Activated CD4-positive, alpha-beta T cell treated with anti-CD3 and anti-CD28 coated beads, Interleukin-2, amount 10 ng/mL, durations not matched to agents 7 days and 5 days (primary cell): ENCODE measurements at places on chromosomes 1 and 21. TPM values are rescaled to one million over a fixed set of nuclear protein-coding genes. Genes with fewer than 3 reads are reported as not detected.

The LMX1A gene
- not detected for total RNA-seq

The CFAP298 gene
- 40.2 TPM for total RNA-seq

The KISS1 gene
- not detected for total RNA-seq

DNA sequence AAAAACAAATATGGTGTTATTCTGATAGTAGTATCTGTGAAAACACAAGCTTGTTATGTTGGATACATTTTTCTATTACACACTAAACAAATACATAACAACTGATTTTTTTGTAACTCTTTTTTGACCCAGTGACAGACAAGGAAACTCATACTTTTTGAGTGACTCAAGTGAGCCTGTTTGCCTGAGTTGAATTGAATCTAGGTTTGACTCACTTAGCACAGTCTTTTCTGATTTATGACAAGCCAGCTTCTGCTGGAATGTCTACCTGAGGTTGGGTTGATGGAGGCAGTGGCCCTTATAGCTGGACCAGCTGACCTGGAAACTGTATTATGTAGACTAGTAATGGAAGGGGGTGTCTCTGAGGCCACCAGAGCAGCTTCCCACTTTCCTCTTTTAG lies 4.2 kb upstream of the CLCA4 start:
- peaks cover 11% of the 10 kb centered on the region for H3K27me3 ChIP-seq
- H3K4me3 ChIP-seq: no peak overlapping the region

GRCh38 chr21:17454315-17455027 lies 58.4 kb upstream of the CXADR start:
- DNase-seq: peak; percentile 7
- H3K27ac ChIP-seq: no peak overlapping the region
- no peaks in the 10 kb centered on the region for H3K36me3 ChIP-seq
- H3K4me1 ChIP-seq: peaks cover 5% of the 10 kb centered on the region
- no peak overlapping the region for H3K4me3 ChIP-seq
- H3K27me3 ChIP-seq: peaks cover 2% of the 10 kb centered on the region

DNA sequence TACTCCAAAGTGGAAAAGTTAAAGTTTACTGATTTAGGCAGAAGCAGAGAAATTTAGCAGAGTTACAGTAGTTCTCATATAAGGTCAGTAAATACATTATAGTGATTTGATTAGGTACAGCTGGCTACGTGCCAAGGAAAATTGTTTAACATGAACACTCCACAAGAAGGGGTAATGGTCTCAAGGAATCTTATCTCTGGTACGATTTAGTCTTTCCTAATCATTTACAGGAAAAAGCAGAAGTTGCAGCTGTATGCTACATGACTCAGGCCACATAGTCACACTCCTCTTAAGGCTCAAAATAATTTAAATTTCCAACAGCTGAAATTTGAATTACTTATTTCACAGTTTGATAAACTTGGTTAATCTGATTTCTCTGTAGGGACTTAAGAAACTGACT lies 36.9 kb upstream of the OR2B11 start:
- H3K27ac ChIP-seq: no peak overlapping the region
- peaks cover 15% of the 10 kb centered on the region for H3K27me3 ChIP-seq
- no peak overlapping the region for H3K4me3 ChIP-seq
- no peaks in the 10 kb centered on the region for H3K36me3 ChIP-seq

- H3K36me3 ChIP-seq: no peaks in the 10 kb centered on the region
- H3K4me1 ChIP-seq: peaks cover 15% of the 10 kb centered on the region
- DNase-seq: no peak
- peaks cover 8% of the 10 kb centered on the region for H3K27me3 ChIP-seq
Observed at GRCh38 chr21:42129300-42130266, 58.5 kb downstream of the UMODL1 start.

GRCh38 chr1:8031176-8031785 lies 5.2 kb upstream of the ERRFI1 start:
- H3K27ac ChIP-seq: no peak overlapping the region
- DNase-seq: peak; percentile 30
- H3K4me1 ChIP-seq: peaks cover 6% of the 10 kb centered on the region
- H3K4me3 ChIP-seq: no peak overlapping the region
- H3K36me3 ChIP-seq: no peaks in the 10 kb centered on the region

DNA sequence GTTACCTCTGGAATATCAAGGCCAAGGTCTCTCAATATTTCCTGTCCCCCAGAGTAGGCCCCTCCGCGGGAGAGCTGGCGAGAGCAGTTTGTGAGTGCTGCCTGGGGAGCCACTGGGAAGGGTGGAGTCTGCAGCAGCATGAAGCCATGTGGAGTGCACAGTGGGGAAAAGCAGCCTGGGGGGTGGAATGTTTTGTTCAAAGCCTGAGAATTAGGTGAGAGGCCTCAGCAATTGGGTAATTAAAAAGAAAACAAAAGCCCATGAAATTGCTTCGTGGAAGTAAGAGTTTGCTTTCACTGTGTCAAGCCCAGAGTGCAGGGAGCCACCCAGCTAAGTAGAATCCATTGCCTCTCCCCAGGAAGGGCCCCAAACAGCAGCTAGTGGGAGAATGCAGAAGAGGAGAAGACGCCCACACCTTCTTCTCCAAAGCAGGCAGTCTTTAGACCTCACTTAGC lies 30.2 kb upstream of the DISC1 start:
- no peaks in the 10 kb centered on the region for H3K36me3 ChIP-seq
- no peak overlapping the region for H3K4me3 ChIP-seq
- no peak for DNase-seq

DNA sequence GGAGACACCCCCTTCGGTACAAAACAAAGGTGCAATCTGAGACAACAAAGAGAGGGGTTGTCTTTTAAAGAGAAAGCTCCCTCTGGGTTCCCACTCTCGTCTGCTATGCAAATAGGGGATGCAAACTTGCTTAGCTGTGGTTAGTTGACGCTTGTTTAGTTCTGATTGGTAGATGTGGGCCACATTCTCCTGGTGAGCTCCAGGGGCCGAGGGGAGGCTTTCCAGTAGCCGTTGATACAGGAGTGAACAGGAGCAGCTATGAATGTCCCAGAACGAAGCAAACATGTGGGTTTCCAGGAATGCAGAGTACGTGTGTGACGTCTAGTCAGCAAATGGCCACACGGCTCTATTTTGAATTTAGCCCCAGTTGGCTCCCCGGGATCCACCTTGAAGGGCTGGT lies 14.7 kb downstream of the TFF2 start:
- H3K4me1 ChIP-seq: peaks cover 12% of the 10 kb centered on the region
- H3K4me3 ChIP-seq: no peak overlapping the region
- H3K27me3 ChIP-seq: peaks cover 27% of the 10 kb centered on the region
- H3K27ac ChIP-seq: no peak overlapping the region

GRCh38 chr1:82582347-82582746 lies 781.6 kb downstream of the ADGRL2 start:
- H3K36me3 ChIP-seq: no peaks in the 10 kb centered on the region
- no peaks in the 10 kb centered on the region for H3K4me1 ChIP-seq
- DNase-seq: no peak
- no peak overlapping the region for H3K4me3 ChIP-seq

DNA sequence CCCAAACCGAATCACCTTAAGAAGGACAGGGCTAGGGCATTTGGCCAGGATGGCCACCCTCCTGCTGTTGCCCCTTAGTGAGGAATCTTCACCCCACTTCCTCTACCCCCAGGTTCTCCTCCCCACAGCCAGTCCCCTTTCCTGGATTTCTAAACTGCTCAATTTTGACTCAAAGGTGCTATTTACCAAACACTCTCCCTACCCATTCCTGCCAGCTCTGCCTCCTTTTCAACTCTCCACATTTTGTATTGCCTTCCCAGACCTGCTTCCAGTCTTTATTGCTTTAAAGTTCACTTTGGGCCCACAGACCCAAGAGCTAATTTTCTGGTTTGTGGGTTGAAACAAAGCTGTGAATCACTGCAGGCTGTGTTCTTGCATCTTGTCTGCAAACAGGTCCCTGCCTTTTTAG lies 3.6 kb downstream of the BTG2 start:
- no peaks in the 10 kb centered on the region for H3K27me3 ChIP-seq
- peak overlapping the region; percentile 65 for H3K27ac ChIP-seq
- DNase-seq: no peak
- peaks cover 69% of the 10 kb centered on the region for H3K36me3 ChIP-seq
- H3K4me3 ChIP-seq: peak overlapping the region; percentile 96
- H3K4me1 ChIP-seq: peaks cover 58% of the 10 kb centered on the region

- H3K4me3 ChIP-seq: no peak overlapping the region
- no peak for DNase-seq
Observed at GRCh38 chr1:8343464-8344001, 25.6 kb downstream of the SLC45A1 start.

DNA sequence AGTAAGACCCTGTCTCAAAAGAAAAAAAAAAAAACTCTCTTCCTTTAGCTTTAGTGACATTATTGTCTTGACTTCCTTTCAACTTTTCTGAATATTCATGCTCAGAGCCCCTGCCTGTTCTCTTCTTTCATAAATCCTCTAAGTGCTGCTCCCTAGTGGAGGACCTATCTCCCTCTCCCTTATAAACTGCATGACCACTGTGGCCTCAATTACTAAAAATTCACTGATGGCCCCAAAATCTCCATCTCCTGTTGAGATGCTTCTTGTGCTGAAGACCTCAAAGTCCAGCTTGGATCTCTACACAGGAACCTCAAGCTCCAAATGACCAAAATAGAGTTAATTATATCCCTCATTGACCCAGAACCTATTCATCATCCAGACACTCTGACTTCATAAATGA lies 7.8 kb downstream of the ITLN1 start:
- peaks cover 13% of the 10 kb centered on the region for H3K4me1 ChIP-seq
- no peak overlapping the region for H3K4me3 ChIP-seq
- H3K27ac ChIP-seq: peak overlapping the region; percentile 0
- peak; percentile 38 for DNase-seq
- peaks cover 4% of the 10 kb centered on the region for H3K27me3 ChIP-seq
